Right ventricle myocardium superior (tissue), 1 donor: ENCODE measurements at places on chromosomes 5 and 9.

GRCh38 chr9:132832171-132832881, 45.8 kb downstream of the AK8 start:
- DNase-seq, result no peak

GRCh38 chr9:123399803-123400378, 43.9 kb downstream of the CRB2 start:
- DNase-seq, result no peak

- DNase-seq, result no peak
These were observed 21.0 kb downstream of the RMI1 start for GRCh38 chr9:84001621-84002020.

DNA sequence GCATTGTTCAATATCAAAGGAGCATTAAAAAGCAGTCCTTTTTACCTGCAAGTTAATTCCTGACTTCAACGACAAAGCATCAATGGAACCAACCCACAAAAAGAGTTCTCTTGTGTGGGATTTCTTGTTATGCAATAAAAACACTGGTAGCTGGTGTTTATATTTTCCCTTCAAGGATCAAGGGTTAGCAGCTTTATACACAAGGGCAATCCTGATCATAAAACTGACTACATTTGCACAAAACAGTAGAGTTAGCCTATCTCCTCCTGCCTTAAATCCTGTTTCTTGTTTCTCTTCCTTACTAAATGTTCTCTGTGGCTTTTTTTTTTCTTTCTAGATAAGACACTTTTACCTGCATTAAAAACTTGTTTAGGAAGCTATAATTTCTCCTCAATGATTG, 306.4 kb downstream of the SLCO4C1 start:
- no peak for DNase-seq

- no peak for DNase-seq
These were observed 38.5 kb upstream of the DEPDC1B start for GRCh38 chr5:60738461-60738860.

GRCh38 chr5:33409435-33410170, 31.2 kb upstream of the TARS1 start:
- no peak for DNase-seq

GRCh38 chr9:127185931-127186781, 63.7 kb upstream of the ANGPTL2 start:
- peak; percentile 93 for DNase-seq

DNA sequence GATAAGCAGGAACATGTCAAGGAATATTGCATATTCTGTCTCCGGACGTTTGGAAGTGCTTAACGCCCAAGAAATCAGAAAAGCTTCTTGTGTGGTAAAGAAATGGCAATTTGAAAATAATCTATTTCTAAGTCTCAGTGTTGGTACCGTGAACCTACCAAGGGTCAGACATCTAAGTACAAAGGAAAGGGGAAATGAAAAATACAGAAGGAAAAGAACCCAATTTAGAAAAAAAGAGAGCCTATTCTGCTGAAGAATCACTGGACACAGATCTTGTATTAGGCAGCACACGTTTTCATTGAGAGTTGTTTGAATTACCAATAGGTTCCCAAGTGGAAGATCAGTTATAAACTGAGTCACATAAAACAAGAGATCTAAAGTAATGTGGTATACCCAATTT, 46.9 kb upstream of the CEP78 start:
- DNase-seq, result no peak

- no peak for DNase-seq
These were observed 100.5 kb downstream of the MAMDC2 start for GRCh38 chr9:70144131-70144503.

DNA sequence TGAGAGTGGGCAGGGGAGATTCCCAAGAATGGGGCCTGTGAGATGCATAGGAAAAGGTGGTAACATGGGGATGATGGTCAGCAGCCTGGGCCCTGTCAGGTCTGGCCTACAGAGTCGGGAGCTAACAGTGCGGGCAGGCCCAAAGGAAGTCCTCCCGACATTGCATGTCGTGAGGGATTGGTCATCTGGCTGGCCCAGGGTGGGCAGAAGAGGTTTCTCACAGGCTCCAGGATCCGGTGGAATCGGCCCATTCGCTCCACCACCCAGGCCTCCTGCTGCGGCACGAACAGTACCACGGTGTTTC, 514 bp downstream of the STOML2 start:
- no peak for DNase-seq

DNA sequence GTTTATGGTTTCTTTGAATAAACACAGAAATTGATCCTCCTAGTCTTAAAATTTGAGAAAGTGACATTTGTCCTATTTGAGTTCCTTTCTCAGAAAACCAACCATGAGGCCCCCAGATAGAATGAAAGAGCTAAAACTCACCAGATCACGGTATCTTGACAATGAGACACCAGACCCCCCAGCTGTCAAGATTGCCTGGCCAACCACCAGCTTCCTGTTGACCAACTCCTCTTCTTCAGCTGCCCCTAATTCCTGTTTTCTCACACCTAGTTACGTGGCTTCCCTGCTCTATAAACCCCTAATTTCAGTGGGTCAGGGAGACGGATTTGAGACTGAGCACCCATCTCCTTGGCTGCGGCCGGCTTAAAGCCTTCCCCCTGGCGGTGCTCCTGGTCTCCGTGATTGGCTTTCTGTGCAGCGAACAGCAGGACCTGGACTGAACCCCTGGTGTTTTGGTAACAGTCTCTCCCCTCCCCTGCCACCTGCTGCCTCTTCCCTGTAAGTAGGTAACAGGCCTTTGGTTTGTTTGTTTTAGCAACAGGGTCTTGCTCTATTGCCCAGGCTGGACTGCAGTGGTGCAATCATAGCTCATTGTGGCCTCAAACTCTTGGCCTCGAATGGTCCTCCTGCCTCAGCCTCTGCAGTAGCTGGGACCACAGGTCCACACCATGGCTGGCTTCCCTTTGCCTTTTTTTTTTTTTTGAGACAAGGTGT, 4.8 kb upstream of the ENTPD2 start:
- DNase-seq, result no peak

DNA sequence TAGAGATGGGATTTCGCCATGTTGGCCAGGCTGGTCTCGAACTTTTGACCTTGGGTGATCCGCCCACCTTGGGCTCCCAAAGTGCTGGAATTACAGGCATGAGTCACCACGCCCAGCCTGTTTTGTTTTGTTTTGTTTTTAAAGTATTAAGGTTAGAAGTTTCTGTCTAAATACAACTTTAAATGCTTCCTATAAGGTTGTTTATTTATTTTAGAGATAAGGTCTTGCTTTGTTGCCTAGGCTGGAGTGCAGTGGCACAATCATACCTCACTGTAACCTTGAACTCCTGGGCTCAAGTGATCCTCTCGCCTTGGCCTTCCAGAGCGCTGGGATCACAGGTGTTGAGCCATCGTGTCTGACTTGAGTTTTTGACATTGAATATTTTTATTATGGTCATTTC, 11.4 kb downstream of the MRRF start:
- DNase-seq, result no peak

DNA sequence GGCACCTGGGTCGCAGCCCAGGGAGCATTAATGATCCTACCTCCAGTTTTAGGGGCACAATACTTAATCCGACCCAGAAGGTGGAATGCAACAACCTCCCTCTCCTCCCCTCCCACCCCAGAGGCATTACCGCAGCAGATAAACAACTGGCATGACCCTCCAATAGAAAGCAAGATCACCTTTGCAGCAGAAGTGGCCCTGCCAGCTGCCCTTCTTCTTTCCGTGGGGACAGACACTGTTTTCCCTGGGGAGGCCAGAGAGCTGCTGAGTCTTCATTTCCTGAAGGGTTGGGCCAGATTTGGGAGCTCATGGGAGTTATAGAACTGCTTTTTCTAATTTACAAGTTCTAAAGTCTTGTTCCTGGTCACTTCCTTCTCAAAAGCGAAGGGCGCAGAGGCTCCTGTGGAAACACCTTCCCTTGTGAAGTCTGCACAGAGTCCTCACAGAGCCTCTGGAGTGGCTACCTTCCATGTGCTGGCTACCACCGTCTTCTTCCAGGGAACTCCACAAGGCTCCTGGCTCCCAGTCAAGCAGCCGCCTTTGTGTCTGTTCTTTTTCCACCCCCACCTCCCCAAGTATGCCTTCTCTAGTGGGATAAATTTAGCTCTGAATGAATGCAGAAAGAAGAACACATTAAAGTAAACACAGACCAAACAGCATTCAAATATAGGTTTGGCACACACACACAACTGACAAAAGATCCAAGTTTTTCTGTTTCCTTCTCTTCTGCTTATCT, 8.0 kb upstream of the PALM2AKAP2 start:
- peak; percentile 78 for DNase-seq

DNA sequence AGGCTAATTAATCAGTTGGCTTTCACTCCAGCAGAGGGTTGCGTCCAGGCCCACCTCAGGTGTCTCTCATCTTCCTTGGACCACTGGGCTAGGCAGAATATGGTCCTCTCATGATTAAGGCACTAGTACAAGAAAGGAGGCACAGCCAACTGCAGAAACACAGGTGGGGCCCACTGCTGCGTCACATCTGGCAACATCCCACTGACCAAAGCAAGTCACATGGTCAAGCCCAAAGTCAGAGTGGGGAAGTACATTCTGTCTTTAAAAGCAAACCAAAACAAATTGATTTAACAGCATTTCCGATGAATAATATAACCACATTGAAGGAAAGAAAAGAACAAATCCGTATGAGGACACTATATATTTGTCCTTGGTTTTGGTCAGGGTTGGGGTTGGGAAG, 28.0 kb upstream of the UBTD2 start:
- DNase-seq, result no peak

DNA sequence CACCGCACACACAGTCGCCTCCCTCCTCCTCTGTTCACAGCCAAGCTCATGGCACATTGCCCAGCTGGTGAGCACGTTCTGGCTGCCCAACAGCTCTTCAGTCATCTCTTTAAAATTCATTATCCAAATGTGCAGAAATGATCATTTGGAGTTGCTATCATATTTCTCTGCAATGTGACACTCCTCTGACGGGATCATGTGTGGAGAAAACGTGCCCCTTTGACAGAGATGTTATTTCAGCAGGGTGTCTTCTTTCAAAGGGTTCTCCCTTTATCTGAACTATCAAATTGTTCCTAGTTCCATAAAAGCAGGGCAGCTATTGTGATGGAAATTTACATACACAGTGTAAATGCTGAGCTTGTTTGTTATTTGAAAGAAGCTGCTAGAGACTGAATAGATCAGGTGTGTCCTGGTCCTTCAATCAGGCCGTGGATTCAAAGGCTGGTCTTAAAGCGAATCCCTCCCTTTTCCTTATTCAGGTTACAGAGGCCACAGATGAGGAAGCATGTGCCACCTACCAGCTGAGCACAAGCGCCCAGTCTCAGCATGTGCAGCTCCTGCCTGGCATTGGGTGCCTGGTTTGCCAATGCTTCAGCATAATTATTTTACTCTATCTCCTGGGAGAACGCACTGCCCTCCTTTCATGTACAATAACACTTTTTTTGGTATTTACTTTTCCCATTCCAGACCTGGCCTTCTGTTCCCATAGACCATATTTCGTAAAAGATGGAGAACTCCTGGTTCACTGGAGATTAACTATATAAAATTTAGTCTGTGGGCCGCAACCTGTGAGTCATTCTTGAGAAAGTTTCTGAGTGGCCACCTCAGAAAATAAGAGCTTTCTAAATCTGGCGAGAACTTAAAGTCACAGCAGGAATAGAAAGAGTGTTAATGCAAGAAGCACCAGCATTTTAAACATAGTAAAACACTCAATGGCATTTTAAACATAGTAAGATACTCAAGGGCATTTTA, 433.7 kb downstream of the ENC1 start:
- peak; percentile 75 for DNase-seq

GRCh38 chr9:38432922-38433510, 8.8 kb upstream of the IGFBPL1 start:
- no peak for DNase-seq

- DNase-seq, result no peak
These were observed 38.7 kb downstream of the NLN start for GRCh38 chr5:65760504-65761275.

DNA sequence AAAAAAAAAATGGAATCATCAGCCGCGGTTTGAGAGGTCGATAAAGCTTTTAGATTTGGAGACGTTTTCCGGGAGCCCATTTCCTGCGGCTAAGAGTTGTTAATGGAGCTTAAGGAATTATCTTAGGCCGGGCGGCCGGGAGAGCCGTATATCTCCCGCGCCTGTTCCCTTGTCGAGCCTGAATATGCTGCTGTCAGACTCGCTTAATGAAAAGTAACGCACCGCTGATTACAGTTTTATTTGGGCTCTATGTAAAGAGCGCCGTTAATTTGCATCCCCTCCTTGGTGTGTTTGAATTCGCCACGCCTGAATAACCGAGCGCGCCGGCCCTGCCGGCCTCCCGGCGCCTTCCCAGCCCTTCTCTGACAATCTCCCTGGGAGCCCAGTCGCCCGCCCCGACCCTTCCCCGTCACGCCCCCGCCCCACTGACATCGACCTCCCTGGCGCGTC, 7.9 kb downstream of the IRX4 start:
- no peak for DNase-seq

GRCh38 chr5:9558319-9558965, 12.6 kb upstream of the SEMA5A start:
- DNase-seq, result no peak

DNA sequence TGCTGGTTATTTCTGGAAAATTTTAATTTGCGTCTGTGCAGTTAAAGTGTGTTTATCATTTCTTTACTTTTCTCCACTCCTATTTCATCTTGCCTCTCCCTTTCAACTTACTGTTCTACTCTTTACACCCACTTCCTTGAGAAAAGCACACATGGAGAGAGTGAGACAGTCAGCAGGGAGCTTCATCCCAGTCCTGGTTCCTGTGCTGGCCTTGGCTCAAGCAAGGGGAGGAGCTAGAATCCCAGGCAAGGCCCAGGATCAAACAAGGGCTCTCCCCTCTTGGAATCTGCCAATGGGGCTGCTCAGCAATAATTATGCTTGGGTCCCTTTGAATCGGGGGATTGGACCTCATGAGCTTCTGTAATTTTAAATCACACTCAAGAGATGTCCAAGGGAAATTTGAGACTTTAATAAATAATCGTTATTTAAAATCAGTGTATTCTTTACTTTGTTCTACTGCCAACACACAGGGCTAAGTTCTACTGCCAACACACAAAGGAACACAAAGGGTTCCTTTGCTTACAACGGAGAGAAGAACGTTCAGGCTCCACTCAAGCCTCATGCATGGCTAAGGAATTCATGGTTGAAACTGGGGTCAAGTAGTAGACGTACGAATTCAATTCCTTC, 439.3 kb upstream of the DAB2 start:
- DNase-seq, result no peak

DNA sequence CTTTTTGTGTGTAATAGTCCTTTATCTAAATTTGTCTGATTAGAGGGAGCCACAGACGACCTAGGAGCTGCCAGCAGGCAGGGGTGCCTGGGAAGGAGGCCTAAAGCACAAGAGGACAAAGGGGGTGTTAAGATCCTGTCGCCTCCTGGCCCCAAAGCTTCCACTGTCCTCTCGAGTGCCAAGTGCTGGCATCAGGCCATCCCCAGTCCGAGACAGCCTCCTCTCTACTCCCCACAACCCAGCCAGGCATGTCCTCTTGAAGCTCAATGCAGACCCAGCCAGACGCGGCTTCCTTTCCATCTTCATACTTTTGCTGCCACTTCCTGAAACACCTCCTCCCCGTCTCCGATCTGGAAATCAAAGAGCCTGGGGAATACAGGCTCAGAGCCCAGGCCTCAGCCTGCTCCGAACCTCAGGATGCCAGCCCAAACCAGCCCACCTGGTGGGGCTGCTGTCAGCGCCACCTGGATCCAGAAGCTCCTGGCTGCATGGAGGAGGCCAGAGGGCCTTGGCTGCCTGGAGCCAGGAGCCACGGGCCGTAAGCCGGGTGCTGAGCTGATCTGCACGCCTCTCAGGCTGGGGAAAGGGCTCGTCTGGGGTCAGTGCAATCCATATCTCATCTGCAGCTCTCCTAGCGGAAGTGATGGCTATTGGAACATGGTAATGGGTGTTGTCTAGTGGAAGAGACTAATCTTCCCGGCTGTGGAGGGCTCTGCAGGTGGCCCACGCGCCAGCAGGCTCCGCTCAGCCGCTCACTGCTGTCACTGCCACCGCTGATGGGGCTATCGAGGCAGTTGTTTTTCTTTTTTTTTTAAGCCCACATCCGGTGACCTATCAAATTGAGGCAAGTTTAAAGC, 60.2 kb upstream of the FUBP3 start:
- DNase-seq, result no peak
